ENCODE measurements at places on chromosomes 11 and 22.

- no peak for DNase-seq
Observed at GRCh38 chr22:26995235-26995634, 337.8 kb downstream of the MIAT start.

DNA sequence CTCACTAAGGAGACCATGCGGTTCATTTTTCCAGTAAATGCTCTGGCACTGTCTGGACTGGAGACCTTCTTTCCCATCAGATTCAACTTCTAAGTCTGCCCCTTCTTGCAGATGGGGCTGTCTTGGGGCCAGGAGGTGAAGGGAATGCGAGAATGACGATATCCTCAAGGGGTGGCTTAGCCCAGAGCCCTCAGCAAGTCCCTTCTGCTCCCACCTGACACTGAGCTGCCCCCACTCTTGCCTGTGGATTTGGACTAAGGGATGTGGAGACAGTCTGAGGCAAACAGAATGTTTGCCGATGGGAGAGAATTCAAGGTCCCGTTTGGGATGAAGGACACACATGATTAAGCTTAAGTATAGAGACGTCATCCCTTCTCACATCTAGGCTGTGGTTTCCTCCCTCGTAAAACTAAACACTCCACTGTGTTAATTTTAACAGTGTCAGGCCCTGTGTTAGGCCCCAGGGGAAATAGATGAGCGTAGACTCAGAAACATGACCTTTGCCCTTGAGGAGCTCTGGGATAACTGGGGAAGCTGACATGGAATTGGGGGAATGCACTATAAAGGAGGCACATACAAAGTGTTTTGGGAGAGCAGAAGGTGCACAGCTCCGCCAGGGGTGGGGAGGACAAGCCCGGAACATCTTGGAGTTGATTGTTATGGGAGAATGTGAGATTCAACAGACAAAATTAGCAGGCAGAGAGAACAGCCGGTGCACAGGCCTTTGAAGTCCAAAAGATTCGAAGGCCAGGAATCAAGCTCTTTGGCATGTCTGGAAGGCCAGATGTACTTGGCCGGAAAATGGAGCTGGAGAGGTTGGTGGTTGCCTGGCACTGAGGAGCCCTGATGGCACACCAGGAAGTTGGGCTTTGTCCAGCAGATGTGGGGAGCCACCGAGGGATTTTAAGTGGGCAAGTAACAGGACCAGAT lies 71.6 kb downstream of the ST3GAL4 start:
- no peak for DNase-seq

GRCh38 chr22:42581762-42582716 lies 28.3 kb downstream of the SERHL2 start:
- DNase-seq = peak; percentile 78

DNA sequence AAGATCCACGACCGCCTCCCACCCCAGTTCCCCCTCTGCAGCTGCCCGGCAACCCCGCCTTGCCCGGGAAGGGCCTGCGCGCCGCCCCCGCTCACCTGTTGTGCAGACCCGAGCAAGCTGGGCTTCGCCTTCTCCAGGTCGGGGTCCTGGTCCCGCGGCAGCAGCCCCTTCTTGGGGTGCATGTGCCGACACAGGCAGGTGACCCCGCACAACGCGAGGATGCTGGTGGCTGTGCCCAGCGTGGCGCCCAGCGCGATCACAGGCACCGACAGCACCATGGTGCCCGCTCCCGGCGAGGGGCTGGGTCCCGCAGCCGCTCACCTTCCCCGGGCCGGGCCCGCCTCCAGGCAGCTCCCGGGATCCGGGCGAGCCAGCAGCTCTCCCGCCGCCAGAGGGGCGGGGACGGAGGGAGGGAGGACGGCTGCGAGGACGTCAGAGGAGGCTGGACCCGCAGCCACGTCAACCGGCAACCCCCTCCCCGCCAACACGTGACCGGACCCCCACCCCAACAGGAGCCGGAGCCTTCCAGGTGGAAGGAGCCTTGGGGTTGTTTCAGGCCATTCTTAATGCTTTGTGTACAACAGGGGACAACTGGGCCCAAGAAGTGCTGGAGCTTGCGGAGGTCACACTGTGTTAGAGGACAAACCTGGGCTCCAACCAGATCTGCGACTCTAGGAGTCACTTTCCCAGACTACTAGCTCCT lies at the start of gene SYT13:
SYT13 (minus strand) TSS at position 412 of the 703 bp plus-strand sequence; CDS start at position 278, 134 bp downstream.
- DNase-seq = no peak

GRCh38 chr11:66051371-66051765 lies 796 bp upstream of the SF3B2 start:
- no peak for DNase-seq

DNA sequence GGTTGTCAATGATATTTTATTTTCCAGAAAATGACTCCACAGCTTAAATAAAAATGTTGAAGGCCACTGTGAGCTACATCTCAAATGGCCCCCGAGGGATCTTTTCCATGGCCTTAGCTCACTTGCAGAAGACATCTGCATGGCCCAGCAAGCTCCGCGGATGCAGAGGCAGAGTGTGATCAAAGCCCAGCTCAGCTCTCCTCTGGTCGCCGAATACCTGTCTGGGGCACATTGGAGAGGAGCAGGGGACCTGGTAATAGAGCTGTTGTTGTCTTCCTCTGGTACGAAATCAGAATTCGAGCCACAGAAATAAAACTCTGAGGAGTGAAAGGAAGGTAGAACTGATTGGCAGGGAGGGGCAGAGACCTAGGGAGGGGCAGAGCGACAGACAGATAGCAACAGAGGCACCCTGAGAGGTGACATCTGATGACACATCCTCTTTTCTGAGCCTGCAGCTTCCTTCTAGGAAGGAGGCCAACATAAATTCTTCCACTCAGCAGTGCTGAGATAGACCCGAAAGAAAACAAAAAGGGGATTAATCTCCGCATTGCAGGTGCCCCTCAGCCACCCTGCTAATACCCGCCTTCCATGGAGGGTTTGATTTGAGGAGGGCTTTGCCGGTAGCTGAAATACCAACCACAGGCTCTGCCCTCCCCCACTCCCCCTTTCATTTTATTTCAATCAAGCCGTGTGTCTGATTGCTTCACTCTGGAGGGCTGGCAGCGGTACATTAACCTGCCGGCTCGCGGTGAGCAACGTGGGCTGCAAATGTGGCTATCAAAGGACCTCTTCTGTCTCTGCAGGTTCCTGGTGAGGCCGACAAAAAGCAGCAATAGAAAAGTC lies 759.4 kb downstream of the OPCML start:
- DNase-seq = no peak

DNA sequence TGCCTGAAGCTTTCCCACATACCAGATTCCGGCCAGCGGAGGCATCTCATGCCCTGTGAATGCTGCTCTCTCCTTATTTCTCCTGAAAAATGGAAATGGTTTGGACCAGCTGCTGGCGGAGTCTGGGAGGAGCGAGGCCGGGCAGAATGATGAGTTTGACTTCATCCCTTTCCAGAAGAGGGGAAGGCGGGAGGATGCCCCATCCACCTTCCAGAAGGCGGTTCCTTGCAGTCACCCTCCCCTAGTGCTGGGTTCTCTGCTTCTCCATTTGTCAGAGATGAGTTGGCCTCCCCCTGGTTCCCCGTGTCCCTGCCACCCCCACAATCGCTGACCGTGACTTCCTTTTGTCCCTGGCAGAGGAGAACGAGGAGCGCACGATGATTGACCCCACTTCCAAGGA lies 75.6 kb downstream of the PARVB start:
- no peak for DNase-seq

- no peak for DNase-seq
Observed at GRCh38 chr11:118619444-118620197, 12.2 kb downstream of the PHLDB1 start.

DNA sequence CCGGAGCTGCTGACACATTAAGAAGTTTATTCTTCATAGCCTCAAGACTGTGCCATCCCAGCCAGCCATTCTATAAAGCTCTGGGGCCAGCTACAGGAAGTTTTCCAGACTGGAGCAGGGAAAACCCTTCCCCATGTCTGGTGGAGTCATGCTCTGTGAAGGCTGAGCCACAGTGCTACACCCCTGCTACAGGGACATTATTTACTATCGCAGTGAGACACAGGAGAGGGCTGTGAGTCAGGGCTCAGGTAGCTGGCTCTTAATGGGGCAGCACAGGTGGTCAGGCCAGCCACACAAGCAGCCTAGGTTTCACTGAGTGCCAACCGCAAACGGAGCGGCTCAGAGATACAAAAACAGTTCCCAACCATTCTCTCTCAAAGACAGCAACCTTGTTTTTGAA lies 12.1 kb downstream of the HPS4 start:
- no peak for DNase-seq

DNA sequence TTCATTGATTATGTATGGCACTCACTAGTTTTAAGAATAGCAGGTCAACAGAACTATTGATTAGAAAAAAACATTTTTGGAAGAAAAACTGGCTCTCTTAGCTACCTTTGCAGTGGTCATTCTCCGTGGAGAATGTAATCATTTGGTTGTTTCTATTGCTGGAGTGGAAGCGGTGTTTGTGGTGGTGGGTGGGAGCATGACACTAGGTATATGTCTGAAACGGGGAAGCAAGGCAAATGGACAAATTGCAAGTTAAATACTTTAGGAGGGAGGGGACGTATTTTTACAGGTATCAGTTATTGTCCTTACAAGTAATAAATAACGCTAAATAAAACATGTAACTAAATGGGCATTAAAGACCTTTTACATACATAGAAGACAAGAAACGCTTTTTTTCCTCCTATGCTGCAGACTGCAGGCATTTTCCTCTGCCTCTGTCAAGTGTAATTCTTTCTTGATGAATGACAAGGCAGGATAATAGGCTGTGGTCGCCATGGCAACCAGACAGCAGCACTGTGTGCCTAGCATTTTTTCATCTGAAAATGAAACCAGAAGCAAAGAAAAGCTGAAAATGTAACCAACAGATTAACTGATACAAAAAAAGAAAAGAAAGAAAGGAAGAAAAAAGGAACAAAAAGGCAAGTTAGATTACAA lies 46.2 kb downstream of the BLID start:
- DNase-seq = no peak

- no peak for DNase-seq
Observed at GRCh38 chr22:30386608-30386959, 627 bp downstream of the RNF215 start.

- no peak for DNase-seq
Observed at GRCh38 chr11:70169127-70169526, 34.0 kb upstream of the FADD start.

DNA sequence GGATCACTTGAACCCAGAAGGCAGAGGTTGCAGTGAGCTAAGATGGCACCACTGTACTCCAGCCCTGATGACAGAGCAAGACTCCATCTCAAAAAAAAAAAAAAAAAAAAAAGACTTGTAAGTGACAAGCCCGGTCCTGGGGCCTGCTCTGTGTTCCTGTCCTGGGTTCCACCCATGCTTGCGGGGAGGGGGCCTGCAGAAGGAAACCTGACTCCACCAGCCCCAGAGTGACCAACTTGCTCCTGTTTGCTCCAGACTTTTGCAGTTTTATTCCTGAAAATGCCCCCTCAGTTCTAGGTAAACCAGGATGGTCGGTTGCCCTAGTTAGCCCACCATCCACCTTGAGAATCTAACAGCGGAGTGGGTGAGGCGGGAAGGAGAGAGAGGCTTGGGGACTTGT lies 10.1 kb upstream of the LRP5 start:
- DNase-seq = no peak

DNA sequence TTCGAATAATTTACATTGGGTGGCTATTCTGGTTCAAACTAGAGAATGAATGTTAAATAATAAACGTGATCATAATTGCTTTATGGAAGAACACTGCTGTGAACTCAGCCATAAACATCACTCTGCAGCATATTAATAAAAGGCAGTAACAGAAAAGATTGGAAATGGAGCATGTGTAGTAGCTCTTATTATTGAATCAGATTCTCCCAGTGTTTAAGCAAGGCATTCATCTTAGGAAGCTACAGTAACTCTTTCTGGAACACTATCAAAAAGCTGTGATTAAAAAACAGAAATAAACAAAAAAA lies 34.7 kb downstream of the ELMOD1 start:
- no peak for DNase-seq

DNA sequence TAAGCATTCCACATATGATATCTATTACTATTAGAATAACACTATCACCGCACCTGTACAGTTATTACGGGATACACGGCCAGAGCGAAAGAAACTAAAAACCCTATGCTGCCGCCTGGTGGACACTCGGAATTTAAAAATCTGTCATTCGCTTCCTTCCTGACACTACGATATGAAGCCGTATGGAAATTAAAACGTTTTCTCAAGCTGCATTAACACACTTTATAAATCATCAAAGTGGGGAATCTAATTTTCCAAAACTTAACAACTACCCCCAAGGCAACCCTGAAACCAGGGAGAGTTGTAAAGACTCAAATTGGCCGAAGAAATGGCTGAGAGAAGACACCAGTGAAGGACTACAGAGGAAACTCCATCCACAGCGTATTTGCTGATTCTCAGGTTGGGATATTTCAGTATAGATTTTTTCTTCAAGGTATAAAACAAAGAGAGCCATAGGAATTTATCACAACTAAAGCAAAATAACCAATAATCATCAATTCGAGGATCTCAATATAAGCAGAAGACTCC lies 1.4 kb downstream of the CCDC73 start:
- DNase-seq = peak; percentile 43

GRCh38 chr11:1844221-1845094 lies 5.7 kb downstream of the TNNI2 start:
- no peak for DNase-seq

GRCh38 chr11:11461473-11461872 lies 108.4 kb upstream of the CSNK2A3 start:
- DNase-seq = no peak

DNA sequence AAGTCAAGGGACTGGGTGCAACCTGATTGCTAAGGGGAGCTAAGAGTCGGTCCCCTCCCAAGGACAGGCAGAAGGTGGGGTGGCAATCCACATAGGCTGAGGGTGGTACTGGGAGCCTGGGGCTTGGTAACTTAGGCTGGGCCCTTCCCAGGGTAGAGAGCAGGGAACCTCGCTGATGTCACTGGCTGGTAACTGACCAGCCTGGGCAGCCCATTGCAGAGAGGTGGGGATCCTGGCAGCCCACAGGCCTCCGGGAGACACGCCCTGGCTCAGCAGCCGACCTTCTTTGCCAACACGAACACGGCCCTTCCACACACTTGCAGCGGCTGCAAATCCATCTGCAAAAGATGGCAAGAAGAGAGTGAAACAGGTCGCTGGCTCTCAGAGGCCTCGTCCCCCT lies 25.4 kb downstream of the A4GALT start:
- no peak for DNase-seq

GRCh38 chr22:41925783-41926460 lies 684 bp downstream of the TNFRSF13C start:
- peak; percentile 73 for DNase-seq

All from T follicular helper cell (primary cell).